ENCODE measurements at places on chromosomes 7 and 10.

GRCh38 chr7:16984375-16984774 lies 102.6 kb upstream of the AGR3 start:
- DNase-seq, result peak; percentile 26

- no peak for DNase-seq
Measured at GRCh38 chr10:51788273-51788672, 88.9 kb upstream of the CSTF2T start.

DNA sequence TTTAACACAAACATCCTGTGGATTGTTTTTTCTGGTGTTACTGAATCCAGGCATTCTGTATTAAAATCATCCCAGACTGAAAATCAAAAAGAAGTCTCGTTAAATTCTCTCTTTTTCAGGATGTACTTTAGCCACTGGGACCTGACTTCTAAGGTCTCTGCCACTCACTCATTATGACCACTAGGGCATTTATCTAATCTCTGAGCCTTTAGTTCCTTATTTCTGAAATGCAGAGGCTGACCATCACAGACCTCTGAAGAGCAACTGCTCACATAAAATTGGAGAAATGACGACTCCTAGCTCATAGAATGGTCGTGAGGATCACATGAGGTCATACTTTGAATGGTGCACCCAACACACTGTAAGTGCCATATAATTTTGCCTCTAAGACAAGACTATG lies 63.2 kb downstream of the KCNMA1 start:
- no peak for DNase-seq

DNA sequence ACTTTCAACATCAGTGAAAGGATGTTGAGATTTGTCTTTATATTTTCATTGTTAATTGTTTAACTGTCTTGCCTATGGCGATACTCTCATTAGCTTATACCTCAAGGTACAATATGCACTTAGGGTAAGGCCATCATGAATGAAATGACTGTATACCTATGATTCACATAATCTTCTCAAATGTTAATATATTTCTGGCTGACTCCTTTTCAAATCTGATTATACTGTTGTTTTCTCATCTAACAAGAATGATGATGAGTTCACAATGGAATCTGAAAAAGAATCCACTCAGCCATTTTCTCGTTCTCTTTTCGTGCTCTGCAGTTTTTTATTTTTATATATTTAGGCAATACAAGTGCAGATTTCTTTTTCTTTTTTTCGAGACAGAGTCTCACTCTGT lies 159.1 kb downstream of the ARHGAP12 start:
- DNase-seq, result no peak

DNA sequence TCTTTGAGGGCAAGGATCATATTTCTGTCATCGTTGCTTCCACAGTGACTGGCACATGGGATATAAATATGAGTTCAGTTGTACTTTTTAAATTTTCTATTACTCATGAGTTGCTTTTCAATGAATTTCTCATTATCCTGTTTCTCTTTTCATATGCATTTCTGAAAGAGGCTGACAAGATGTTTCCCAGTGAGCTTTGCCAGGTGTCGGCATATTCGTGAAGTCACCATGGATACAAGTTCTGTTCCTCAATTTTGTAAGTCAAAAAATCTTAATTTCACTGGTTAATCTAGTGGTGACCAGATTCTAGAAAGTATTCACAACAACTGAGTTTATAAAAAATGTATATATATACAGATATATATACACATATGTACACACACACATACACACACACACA lies 55.7 kb upstream of the GNAI1 start:
- DNase-seq, result no peak

GRCh38 chr10:12487366-12487765 lies 138.0 kb downstream of the CAMK1D start:
- no peak for DNase-seq

- peak; percentile 88 for DNase-seq
Measured at GRCh38 chr7:129925416-129926002, 27.3 kb downstream of the UBE2H start.

GRCh38 chr10:52729271-52730104 lies 43.1 kb downstream of the MBL2 start:
- peak; percentile 63 for DNase-seq

- DNase-seq, result no peak
Measured at GRCh38 chr10:45253183-45253914, 62.1 kb downstream of the OR13A1 start.

DNA sequence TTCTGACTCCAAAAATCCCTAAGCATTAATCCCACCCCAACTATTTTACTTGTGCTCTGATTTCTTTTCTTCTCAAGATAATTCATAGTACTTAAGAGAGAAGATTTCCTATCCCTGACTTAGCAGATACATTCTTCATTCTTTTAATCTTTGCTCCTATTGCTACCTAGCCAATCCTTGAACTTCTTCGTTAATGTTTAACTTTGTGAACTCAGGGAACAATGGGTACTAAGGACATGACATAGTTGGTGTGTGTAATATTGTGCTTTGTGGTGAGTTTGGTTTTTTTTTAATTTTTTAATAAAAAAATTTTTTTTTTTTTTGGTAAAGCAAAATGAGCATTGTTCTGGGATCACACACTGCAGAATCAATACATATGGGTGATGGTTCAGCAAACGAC lies 166.2 kb downstream of the CHCHD3 start:
- no peak for DNase-seq

- no peak for DNase-seq
Measured at GRCh38 chr10:69074532-69074931, 13.4 kb upstream of the SRGN start.

- no peak for DNase-seq
Measured at GRCh38 chr10:46227571-46227935, 59.2 kb upstream of the ANTXRL start.

GRCh38 chr7:123185756-123186155 lies 14.0 kb downstream of the SLC13A1 start:
- DNase-seq, result no peak

DNA sequence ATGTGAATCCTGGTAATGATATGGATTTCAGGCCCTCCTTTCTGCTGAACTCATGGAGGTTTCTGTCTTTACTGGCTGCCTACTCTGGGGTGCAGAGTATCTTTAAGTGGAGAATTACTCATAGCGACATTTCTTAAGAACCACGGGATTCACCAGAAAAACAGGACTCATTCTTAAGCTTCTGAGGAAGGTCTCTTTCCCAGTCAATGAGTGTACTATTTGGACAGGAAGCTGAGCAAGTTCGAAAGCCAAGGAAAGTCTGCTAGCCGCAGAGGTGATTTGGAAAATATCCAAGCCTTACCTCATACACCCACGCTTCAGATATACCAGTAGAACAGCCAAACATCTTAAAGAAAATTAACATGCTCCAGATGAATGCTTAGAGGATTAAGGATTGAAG lies 377.6 kb upstream of the MYO3A start:
- peak; percentile 95 for DNase-seq

GRCh38 chr7:44293561-44294324 lies 31.7 kb downstream of the CAMK2B start:
- DNase-seq, result no peak

- peak; percentile 83 for DNase-seq
Measured at GRCh38 chr10:119737823-119738222, 12.0 kb downstream of the INPP5F start.

- DNase-seq, result no peak
Measured at GRCh38 chr10:34596351-34596750, 218.7 kb downstream of the PARD3 start.

- peak; percentile 32 for DNase-seq
Measured at GRCh38 chr10:17209881-17210280, 8.4 kb upstream of the TRDMT1 start.

- peak; percentile 25 for DNase-seq
Measured at GRCh38 chr10:21488246-21488956, 37.1 kb downstream of the SKIDA1 start.

DNA sequence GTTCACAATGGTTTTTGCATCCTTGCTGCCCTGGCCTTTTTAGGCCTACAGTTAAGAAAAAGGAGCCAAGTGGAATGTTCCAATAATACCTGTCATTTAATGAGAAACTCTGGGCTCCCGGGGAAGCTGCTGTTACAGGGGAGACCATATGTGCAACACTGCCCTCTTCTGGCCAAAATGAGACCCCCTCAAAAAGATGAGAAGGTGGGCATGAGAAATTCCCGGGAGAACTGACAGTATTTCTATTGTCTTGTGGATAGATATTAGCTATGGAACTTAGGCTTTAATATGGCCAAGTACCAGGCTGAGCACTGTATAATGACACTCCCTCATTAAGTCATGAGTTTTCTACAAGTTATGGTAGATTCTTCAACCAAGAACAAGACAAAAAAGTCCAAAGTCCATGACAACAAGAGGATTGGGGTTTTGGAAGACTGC lies 99.4 kb downstream of the CCDC3 start:
- DNase-seq, result peak; percentile 66

GRCh38 chr7:134290286-134290685 lies 26.4 kb downstream of the SLC35B4 start:
- DNase-seq, result peak; percentile 58

DNA sequence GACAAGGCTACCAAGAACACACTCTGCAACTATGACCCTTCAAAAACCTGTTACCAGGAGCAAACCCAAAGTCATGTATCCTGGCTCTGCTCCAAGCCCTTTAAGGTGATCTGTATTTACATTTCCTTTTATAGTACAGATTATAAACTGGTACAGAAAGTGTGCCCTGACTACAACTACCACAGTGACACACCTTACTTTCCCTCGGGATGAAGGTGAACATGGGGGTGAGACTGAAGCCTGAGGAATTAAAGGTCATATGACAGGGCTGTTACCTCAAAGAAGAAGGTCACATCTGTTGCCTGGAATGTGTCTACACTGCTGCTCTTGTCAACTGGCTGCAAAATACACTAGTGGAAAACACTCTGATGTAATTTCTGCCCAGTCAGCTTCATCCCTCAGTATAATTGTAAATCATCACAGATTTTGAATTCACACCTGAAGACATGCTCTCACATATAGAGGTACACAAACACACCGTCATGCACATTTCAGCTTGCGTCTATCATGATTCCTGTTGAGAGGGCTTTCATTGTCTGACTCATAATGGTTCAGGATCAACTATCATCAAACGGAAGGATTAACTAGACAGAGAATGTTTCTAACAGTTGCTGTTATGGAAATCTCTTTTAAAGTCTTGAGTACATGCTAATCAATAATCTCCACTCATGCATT lies 318.3 kb downstream of the NXPH1 start:
- no peak for DNase-seq

DNA sequence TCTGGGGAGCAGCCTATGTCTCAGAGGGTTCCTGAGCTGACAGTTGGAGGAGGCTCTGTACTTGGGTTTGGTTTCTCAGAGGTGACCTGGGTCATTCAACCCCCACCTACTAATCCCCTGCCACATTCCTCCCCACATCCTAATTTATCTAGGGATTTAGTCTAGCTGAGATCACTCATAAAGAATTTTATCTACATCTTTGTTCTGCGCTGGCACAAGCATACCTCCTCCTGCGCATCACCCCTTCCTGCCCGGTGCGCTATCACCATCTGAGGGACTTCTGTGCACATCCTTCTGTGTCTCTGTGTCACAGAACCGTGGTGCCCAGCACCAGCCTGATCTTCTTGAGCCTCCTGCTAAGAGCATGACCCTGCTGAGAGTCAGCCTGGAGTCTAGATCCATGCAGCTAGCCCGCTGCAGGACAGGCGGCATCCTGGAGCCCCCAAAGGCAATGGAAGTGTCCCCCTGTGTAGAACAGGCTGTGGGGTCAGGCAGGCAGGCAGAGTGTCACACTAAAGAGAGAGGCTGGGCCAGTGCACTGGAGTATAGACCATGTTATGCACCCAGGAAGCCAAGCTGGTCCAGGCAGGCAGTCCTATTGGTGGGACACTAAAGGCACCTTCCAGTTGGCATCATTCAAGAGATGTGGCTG lies 63.6 kb downstream of the ARHGAP22 start:
- DNase-seq, result no peak

DNA sequence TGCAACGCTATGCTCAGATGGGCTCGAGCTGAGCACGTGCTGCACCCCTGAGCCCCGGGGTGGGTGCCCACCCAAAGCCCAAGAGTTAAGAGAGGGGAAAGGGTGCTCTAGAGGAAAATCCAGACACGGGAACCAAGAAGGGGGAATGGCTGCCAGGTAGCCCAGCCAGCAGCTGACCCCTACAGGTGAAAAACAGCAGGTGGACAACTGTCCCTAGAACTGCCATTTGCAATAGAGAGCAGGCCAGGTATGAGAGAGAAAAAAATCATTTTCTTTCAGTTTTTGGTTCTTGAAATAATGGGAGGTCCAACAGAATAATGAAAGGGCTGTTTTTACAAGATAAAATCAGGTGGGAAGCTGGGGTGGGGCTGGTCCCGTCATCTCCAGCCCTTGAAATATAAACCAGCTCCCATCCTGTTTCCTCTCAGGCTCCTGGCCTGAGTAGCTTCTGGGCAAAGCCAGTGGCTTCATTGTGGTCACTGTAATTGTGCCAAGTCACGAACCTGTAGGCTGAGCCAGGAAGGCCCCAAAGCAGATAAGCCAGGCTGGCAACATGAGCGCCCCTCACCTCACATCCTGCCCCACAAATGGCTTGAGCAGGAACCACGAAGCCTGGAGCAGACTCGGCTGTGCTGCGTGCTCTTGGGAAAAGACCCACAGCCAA lies 257.8 kb downstream of the SNX10 start:
- no peak for DNase-seq

GRCh38 chr7:17058568-17058967 lies 176.8 kb upstream of the AGR3 start:
- DNase-seq, result peak; percentile 61

DNA sequence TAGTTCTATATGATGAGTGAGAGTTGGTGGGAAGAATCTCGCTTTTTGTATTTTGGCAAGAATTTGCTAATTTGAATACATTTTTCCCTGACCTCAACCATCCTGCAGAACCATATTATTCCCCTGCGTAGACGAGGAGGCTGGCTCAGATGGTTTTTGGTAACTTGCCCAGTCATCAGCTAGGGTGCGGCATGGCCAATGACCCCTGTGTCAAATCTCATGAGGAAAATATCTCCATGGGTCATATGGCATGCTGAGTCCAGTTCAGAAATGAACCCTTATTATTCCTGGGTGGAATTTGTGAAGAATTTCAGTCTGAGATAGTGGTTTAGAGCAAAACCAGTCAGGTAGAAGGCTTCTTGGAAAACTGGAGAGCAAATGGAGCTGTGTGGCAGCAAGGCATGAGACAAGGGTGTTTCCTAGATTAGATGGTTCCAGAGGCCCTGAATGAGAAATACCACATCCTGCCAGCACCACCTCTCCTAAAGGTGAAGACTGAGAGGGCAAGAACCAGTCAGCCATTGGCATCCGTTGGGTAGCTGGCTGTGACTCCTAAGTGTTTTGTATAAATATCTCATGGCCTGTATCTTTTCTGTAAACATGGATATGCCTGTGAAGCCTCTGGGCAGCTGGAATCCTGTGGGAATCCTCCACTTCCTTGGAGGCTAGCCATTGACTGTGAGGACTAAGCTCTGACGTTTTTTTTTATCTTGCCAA lies 5.8 kb upstream of the UPP1 start:
- peak; percentile 74 for DNase-seq

Measured in cardiac fibroblast (primary cell).